ENCODE measurements at places on chromosomes 5 and 9. TPM values are rescaled to one million over a fixed set of nuclear protein-coding genes. Genes with fewer than 3 reads are reported as not detected.

PCDHA4 gene
- not detected for total RNA-seq

- no peak overlapping the region for H3K4me3 ChIP-seq
- H3K27me3 ChIP-seq, result no peaks in the 10 kb centered on the region
- H3K27ac ChIP-seq, result no peak overlapping the region
- H3K36me3 ChIP-seq, result no peaks in the 10 kb centered on the region
- DNase-seq, result no peak
Measured at GRCh38 chr9:134213508-134213850, 49.1 kb upstream of the RNU6ATAC start.

DNA sequence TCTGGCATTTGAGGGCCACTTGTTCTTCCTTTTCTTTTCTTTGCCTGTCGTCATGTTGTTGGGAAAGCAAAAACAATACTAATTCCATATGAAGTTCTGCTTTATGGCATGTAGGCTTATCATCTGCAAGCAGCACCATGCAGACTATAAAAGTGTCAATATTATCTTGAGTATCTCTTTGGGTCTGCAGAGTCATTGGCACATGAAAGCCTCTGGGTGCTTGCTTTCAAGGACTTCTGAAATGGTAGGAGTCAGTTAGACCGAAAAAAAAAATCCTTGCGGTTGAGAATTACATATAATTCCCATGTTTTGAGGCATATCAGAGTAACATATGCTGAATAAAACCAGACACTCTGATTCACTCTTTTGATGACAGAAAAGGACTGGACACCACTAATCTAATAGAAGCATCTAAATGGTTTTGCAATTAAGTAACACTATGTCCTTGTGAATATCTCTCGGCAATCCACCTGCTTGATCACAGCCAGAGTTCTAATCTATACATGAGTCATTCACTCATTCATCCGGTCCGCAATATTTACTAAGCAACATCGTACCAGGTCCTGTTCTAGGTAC lies 44.4 kb downstream of the GNAQ start:
- no peak overlapping the region for H3K4me3 ChIP-seq
- no peak overlapping the region for H3K27ac ChIP-seq
- peaks cover 4% of the 10 kb centered on the region for H3K36me3 ChIP-seq
- no peak for DNase-seq

- no peak overlapping the region for H3K4me3 ChIP-seq
- no peak overlapping the region for H3K27ac ChIP-seq
- H3K4me1 ChIP-seq, result no peaks in the 10 kb centered on the region
- peaks cover 17% of the 10 kb centered on the region for H3K27me3 ChIP-seq
Measured at GRCh38 chr5:133387621-133388020, 224.7 kb downstream of the FSTL4 start.

TNPO1 gene
- total RNA-seq, result 138 TPM

DNA sequence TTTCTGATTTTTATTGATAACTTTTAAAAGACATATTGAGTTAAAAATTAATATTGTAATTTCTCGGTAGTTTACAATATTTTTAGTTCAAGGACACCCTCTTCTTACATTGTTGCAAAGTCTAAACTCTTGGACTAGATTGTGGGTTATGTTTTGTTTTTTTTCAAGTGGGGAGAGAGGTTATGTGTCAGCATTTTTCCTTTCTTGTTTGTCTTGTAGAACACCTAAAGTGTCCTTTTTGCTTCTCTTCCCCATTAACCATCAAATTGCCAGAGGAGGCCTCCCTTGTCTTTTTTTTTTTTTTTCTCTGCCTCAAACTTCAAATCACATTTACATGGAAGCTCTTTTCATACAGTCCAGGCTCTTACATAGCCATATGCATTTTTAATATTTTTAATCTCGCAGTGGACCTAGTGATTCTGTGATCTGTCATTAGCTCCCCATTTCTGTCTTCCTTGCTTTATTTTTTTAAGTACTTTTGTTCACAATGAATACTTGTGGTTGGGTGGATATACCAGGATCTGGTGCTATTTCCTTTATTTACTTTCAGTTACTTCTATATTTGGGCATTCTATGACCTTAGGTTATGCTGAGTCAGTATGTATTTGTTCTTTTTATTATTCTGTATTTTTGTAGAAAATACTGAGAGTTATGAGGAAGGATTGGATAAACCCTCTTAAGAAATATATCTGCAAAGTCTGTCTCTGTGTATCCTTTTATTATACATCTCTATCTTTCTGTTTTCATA lies 2280.6 kb upstream of the ACO1 start:
- H3K4me3 ChIP-seq, result no peak overlapping the region
- H3K36me3 ChIP-seq, result no peaks in the 10 kb centered on the region
- no peaks in the 10 kb centered on the region for H3K27me3 ChIP-seq
- H3K27ac ChIP-seq, result no peak overlapping the region
- no peaks in the 10 kb centered on the region for H3K4me1 ChIP-seq
